Activated T-cell treated with anti-CD3 and anti-CD28 coated beads, Interleukin-2, amount 50 U/mL, for 72 hours (primary cell): ENCODE measurements at places on chromosomes 4 and X.

DNA sequence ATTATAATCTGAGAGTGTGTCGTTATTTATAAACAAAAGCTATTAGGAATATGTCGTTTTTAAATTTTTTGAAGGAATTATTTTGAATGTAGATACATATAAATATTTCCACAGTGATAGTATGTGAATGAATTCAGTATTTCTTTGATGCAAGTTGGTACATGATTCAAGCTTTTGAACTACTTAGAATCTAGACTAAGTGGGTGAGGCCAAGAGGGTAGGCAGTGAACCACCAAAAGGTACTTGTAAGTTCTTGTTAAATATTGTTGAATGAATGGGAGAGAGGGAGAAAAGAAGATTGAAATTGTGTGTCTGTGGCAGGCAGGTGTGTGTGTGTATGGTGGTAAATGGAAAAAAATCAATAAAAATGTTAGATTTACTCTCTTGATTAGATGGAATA lies 69.6 kb downstream of the ARFIP1 start:
- no peak for DNase-seq

DNA sequence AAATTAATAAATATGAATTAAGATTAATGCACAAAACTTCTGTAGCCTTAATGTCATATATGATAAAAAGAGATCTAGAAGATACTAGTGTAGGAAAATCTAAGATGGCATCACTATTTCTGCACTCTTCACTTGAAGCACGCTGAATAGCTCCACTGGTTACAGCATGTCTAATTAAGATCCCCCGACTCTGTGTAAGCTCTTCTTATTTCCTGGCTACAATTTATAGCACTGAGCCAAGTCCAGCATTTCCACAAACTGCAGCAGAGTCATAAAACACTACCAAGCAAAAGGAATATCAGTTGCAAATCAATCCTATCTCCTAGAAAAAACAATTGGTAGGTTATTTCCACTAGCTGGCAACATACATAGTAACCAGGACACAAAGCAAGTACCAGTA lies 1.3 kb upstream of the CCNA2 start:
- DNase-seq = no peak

DNA sequence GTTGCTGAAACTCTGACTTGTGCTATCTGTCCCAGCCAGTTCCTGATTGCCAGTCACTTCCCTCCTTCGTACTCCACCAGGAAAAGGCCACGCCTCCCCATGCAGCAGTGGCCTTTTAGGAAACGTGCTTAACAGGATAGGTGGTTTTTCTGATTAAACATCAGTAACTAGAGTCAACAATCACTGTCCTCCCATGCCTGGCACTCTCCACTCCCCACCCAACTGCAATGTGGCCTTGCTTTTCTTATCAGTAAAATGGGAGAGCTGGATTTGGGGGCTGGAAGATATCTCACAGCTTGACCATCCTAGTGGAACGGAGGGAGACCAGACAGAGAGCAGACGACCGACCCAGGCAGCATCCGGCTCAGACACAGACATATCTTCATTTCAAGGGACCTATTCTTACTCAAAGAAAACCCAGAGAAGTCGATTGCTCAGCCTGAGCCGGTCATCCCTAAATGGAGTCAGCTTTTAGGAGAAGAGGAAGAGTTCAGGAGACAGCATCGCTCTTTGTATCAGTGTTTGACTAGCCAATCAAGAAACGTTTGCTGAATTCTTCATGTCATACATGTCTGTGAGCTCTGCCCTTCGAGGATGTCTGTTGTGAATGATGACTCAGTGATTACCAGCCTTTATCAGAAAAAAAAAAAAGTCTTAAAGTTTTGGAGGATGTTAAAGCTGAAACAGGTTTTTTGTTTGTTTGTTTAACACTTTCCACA lies 12.7 kb upstream of the UBA6 start:
- DNase-seq = no peak

DNA sequence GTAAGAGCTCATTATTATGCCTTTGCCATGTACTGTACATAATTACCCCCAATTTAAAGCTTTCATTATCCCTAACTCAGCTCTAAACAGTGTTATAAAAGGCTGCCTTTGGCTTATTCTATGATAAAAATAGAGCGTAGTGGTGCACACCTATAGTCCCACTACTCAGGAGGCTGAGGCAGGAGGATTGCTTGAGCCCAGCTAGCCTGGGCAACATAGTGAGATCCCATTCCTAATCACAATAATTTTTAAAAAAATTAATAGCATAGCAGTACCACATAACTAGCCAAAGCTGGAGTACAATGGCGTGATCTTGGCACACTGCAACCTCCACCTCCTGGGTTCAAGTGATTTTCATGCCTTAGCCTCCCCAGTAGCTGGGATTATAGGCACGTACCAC lies 112.4 kb downstream of the PDS5A start:
- no peak for DNase-seq

GRCh38 chr4:77012726-77013125 lies 63.1 kb downstream of the CCNI start:
- DNase-seq = no peak

GRCh38 chr4:6105311-6105911 lies 87.2 kb upstream of the C4orf50 start:
- DNase-seq = no peak

DNA sequence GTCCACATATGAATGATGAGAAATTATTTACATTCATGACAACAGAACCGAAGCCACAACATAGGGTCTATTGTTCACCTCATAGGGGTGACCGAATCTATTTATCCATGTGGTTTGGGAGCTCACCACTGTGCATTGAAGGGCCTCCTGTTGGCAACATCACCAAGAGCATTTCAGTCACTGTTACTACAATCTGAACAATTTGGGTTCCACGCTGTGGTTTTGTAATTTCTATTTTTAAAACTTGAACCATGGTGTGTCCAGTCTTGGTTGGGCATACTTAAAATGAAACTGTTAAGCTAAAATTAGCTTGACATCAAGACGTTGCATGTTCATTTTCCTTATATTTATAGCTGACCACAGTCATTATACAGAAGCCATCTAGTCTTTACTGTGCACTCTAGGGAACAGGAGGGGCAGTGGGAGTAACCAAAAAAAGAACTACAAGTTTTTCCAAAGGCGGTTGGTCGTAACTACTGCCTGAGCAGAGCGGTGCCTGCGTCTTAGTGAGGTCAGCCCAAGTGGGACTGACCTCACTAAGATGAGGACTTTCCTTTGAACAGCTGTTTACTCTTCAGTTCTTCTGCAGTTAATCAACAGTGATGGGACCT lies 192.1 kb downstream of the SPRY1 start:
- no peak for DNase-seq

DNA sequence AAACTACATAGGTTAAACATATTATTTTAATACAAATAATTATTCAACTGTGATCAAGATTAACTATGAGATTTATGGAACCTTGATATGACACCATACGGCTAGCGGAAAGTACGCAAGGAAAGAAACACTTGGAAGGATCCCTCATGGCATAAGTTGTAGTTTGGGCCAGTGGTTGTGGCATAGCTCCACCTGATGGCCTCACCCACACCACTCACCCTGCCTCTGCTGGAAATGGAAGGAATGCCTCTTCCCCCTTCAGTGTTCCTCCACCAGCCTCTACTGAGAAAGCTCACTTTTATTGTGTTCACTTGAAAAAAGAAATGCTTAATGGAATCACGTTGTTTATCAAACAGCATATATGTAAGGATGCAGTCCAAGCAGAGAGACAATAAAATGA lies 86.4 kb downstream of the BMP15 start:
- DNase-seq = no peak

DNA sequence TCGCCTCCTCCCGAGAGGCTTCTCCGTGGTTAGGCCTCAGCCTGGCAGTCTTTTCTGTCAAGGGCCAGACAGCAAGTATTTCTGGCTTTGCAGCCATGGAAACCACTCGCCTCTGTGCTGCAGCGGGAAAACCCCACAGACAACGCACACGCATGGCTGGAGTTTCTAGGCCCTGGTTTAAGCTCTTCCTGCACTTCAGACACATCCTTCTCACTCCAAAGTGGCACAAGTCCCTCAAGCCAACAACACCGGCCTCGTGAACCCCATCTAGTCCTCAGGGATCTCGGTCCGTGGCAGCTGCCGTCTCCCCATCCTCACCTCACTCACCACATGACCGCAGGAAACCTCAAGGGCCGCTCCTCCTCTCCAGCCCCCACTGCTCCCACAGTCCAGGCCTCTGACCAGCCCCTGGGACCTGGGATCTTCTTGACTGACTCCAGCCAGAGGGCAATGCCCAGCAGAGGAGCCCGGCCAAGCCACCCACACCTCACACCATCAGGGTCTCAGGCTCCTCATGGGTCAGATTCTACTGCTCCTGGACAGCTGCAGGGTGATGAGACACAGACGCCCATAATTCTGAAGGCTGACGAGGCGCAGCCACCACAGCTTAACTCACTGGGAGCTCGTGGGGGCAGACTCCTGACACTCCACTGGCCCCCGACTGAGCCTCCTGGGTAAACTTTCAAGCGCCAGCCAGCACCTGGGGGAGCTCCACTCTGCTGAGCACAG lies 21.7 kb downstream of the LETM1 start:
- DNase-seq = no peak

DNA sequence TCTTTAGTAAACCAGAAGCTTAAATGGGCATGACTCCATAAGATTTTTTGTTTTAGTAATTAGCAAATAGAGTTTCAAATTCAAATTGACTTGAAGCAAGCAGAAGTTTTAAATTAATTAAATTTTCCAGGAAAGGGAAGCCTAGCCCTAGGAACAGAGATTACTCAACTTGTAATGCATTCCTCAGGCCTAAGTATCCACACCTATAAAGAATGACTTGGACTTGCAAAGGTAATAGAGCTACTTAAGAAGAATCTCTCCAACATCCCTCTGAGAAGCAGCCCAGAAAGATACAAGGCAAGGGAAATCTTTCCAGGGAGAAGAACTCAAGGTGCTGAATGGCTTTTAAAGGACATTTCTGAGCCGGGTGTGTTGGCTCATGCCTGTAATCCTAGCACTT lies 16.9 kb upstream of the TMPRSS11E start:
- DNase-seq = no peak

- no peak for DNase-seq
Measured at GRCh38 chrX:17550011-17550410, 175.0 kb downstream of the NHS start.

DNA sequence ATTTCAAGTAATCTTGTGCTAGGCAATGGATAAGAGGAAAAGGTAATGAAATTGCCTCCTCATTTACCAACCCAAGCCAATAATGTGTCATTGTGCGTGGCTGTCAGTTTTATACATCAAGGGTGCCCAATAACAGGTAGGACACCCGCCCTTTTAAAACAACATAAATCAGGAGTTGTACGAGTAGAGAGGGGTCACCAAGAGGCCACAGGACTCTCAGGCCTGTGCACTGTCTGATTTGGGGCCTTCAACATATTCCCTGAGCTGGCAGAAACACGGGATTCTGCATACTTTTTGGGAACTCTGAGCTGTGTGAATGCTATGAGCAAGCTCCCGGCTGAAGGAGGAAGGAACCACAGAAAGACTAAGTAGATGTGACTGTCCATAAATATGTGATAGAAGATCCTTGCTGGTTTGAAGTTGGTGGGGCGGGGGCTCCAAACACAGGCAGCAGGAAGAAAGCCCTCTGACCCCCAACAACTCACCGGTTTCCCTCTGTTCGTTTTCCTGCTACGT lies 82.7 kb upstream of the MAML3 start:
- no peak for DNase-seq

- DNase-seq = no peak
Measured at GRCh38 chr4:171588764-171589163, 224.4 kb upstream of the GALNTL6 start.

DNA sequence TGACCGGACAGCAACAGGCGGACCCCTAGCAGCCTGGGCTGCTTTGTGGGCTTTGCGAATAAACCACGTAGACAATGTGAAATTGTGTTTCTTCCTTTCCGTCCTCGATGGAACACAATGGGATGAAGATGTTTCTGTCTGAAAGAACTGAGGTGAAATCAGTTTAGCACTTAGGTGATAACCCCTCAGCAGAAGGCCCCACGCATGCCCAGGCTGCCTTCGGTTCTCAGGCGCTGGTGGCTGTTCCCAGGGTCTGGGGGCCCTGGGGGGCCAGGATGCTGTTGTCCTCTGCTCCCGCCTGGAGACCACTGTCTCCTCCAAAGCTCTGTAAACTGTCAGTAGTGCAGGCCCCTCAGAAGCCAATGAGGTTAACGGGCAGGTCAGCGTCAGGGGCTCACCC lies 73.9 kb upstream of the HGFAC start:
- DNase-seq = no peak

- DNase-seq = no peak
Measured at GRCh38 chr4:10806953-10807645, 122.5 kb upstream of the CLNK start.

- no peak for DNase-seq
Measured at GRCh38 chrX:127011629-127012028, 192.1 kb downstream of the PRR32 start.

DNA sequence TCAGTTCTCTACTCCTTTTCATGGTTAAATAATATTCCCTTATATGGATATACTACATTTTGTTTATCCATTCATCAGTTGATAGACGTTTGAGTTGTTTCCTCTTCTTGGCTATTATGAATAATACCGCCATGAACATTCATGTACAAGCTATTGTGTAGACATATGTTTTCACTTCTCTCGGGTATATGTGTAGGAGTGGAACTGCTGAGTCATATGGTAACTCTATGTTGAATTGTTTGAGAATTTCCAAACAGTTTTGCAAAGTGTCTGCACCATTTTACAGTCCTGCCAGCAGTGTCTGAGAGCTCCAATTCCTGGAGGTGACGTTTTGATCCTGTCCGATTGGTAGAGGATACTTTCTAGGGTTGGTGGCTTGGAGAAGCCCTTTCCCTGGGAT lies 23.6 kb downstream of the PLAC1 start:
- DNase-seq = no peak

DNA sequence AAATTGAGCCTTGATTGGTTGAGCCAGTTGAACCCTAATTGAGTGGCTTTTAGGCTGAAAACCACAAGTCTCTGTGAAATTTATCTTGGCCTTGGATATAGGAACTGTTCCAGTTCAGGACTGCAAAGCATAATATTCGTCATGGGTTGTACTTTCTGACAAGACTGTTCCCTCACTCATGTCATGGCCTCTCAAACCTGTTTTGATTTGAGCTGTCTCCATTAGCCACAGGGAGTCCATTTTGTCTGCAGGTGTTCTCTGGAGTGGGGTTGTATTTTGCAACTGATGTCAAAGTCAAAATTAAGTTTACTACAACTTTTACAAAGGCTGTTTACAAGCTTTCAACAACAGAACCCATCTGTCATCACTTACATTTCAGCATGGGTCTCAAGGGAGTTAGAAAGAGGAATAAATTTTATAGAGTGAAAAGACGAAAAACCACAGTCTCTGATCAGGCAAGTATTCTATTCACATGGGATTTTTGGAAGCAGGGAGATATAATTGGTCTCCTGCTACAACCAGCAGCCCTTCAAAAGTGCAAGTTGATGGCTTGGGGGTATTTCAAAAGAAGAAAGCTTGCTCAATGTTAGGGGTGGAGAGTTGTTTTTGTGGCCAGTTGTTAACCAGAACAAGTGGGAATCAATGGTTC lies 1716.3 kb downstream of the C4orf33 start:
- no peak for DNase-seq

GRCh38 chr4:7359400-7360062 lies 75.2 kb downstream of the PSAPL1 start:
- no peak for DNase-seq

- DNase-seq = no peak
Measured at GRCh38 chrX:2679534-2680485, 11.3 kb upstream of the CD99 start.
